ENCODE measurements at places on chromosomes 11 and 22.

DNA sequence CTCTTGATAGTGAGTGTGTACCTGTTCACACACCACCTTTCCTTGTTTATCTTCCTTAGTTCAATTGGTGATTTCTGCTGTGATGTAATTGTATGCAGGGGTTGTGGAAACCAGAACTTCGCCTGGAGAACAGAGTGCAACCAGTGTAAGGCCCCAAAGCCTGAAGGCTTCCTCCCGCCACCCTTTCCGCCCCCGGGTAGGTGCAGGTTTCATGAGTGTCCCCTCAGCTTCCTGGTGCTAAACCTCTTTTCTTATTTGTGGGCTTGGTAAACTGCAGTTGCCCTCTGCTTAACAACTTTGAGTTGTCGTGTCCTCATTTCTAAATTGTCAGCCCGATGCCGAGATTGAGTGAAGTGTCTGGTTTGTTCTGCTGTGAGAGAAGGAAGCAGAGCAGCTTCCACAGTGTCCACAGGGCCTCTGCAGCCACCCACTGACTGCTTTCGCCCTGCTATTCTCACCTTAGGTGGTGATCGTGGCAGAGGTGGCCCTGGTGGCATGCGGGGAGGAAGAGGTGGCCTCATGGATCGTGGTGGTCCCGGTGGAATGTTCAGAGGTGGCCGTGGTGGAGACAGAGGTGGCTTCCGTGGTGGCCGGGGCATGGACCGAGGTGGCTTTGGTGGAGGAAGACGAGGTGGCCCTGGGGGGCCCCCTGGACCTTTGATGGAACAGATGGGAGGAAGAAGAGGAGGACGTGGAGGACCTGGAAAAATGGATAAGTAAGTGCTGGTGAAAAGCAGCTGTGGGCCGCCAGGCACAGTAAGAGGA is 7.1 kb upstream of the GAS2L1 start:
- no peak for DNase-seq

DNA sequence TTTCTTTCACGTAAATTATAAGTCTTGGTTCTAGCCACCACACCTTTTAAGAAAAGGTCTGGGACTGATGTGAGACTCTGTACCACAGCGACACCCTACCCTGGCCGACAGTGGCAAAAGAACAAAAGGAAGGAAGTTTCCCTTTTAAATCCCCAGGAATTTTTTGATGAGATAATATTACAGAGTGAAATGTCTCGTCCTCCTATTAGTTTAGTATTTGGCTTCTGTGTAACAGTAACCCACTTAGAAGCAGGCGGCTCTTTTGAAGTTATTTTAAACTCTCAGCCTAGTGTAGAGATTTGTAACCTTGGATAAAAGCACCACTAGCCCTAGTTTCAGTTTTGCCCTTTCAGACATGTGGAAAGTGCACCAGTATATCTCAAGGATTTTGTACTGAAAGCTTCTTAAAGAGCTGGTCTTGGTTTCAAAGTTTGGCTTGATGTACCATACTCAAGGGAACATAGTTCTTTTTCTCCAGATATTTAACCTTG is 84.1 kb downstream of the C22orf31 start:
- no peak for DNase-seq

- DNase-seq, result no peak
Measured at GRCh38 chr11:60863550-60864521, 3.5 kb upstream of the ZP1 start.

DNA sequence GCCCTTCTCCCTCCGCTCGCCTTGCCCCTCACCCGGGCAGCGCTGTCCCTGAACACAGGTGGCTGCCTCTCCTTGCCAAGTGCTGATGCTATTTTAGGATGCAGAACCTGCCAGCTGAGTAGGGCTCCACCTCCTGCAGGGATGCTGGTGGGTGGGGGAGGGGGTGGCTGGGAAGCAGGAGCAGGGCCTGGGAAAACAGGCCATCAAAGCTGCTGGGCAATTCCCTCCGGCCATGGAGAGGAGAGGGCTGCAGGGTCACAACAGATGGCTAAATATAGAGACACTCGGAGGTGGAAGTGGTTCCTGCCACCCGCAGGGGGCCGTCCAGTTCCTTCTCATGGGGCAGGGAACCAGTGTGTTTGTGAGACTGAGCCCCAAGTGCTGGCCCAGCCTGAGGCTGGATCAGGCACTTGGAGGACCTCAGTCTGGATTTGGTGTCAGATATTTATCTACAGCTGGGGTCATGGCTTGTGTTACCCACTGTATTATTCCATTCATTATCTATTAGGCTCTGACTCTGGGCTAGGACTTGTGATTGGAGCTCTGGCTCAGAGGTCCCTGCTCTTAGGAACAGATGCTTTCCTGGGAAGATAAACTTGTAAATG is 59.6 kb downstream of the LRRC32 start:
- no peak for DNase-seq

GRCh38 chr11:72451831-72452376 is 17.6 kb upstream of the CLPB start:
- no peak for DNase-seq

- no peak for DNase-seq
Measured at GRCh38 chr11:95485115-95485900, 254.3 kb upstream of the SESN3 start.

DNA sequence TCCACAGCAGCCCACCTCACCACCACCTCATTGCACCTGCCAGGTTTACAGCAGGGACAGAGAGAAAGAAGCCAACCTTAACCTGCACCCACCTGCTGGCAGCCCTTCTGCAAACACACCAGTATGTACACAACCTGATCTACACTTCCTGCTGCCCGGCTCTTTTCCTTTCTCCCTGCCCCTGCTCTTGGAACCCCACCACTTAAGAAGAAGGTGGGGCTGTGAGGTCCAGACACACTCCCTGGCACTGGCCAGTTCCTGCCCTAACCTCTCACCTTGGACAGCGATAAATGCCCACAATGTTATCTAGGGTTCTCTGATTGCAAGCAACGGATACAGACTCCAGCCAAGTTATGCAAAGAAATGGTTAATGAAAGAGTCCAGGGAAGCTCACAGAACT is 10.8 kb upstream of the SLC35C1 start:
- no peak for DNase-seq

DNA sequence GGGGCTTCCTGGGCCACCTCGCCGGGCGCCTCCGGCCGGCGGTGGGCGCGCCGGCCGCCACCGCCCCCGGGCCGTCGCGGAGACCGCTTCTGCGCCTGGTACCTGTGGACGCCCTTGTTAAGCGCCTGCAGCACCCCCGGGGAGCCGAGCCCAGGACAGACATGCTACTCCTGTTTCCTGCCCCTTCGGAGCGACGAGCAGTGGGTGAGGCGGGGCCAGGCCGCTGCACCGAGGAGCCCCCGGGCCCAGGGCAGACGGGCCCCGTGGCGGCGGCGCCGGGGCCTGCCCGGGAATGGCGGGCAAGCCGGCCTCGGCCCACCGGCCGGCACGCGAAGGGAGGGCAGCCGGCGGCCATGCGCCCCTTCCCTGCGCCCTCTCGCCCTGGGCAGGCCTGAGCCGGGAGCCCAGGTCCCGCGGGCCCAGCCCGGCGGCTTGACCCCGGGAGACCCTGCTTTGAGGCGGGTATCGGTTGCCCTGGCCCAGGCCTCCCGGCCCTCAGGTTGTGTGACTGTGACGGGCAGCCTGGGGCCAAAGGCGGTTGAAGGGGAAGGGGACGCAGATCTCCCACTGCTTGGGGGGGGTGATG is 789 bp upstream of the KDM2A start:
- DNase-seq, result no peak

- DNase-seq, result peak; percentile 20
Measured at GRCh38 chr11:117097389-117098268, 599 bp downstream of the SIK3 start.

GRCh38 chr11:108338750-108339149 is 115.9 kb downstream of the ATM start:
- no peak for DNase-seq

GRCh38 chr11:20670932-20671403 is 1.6 kb downstream of the NELL1 start:
- no peak for DNase-seq

DNA sequence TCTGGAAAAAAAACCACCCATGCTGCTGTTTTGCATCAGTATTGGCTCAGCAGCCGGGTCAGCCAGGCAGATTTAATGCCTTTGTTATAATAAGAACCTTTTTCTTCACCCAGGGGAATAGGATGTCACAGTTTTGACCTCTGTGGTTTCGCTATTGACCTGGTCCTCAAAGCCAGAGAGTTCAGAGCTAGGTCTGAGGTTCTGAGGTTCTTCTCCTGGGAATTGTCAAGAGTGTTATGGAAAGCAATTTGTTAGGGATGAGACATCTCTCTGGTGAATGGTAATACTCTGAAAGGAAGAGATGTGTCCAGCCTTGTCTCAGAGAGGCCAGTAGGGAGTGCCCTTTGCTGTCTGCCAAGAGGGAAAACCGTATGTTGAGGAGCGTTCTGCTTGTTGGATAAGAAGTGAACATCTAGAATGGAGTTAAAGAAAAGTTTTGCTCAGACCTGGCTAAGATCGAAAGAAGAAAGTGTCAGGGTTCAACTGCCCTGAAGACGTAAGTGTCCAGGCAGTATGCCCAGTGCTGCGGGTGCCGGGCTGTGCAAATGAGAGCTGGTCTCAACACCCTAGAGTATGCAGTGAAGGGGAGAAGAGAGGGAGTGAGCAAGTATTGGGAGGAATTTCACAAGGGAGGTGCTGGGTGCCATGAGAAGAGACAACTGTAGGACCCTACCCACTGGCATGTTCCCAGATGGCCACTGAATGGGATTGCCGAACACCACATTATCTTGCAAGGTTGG is 150.9 kb upstream of the TTC12 start:
- DNase-seq, result peak; percentile 45

- peak; percentile 2 for DNase-seq
Measured at GRCh38 chr11:72750086-72750485, 2.1 kb downstream of the ARAP1 start.
